Ascending aorta (tissue), 2 donors: ENCODE measurements at places on chromosomes 12 and 14.

DNA sequence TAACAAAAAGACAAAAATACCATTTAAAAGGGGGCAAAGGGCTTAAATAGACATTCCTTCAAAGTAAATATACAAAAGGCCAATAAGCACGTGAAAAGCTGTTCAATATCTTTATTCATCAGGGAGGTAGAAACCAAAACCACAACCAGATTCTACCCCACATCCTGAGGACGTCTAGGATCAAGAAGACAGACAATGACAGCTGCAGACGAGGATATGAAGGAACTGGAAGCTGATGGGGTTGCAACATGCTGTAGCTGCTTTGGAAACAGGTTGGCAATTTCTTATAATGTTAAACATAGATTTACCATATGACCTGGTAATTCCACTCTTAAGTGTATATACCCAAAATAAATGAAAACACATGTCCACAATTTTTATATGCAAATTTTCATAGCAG lies 85.1 kb upstream of the C14orf180 start:
- no peak for DNase-seq

DNA sequence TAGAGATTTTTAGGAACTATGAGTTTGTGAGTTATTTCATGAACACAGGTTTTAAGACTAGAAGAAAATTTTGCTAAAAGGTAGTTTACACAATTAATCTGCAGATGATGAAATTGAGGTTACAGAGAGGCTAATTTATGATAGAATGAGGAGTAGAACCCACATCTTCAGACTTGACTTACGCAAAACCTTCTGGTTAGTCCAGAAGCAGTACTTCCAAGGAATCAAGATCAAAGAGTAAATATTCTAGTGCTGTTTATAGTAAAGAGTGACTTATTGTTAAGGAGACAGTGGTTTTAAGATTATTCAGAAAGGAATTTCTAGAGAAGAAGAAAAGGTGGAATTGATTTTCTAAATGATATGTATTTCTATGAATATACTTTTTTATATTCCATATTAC lies 10.6 kb upstream of the KITLG start:
- no peak for DNase-seq

DNA sequence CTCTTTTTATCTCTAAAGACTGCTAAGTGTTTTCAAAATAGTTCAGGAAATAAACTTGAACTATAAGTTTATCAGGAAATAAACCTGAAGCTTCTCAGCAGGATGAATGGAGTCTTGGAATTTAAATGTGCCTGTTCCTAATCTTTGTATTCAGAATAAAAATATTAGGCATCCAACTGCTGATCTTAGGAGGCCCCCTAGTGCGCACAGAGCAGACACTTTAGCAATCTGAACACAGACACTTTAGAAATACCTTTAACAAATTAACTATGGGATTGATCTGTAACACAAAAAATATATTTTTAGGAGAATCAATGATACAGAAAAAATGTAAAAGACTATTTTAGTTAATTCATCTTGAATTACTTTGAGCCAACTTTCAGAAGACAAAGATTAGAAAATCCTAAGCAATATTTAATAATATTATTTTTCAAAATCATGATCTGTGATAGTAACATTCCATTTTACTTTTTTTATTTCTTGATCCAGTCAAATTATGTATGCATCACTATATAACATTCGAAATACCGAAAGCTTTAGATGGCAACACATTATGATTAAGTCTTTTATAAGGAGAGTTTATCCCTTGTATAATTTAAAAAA lies 80.9 kb downstream of the SLC41A2 start:
- DNase-seq, result no peak

DNA sequence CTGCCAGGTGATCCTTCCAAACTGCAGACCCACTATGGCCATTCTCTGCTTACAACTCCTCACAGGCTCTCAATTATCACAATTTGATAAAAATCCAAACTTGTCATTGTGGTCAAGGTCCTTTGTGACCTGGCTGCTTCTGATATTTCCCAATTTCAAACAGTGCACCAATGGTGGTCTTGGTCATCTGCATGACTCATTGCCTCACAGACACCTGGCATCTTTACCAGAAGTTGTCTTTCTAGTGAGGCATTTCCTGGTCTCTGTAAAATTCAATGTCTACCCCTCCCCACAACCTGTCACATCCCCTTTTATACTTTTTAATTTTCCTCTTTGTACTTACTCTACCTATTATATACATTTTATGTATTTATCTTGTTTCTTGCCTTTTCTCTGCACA lies 17.8 kb upstream of the PAPOLA start:
- no peak for DNase-seq

- no peak for DNase-seq
Observed at GRCh38 chr14:51726166-51726899, 74.6 kb downstream of the FRMD6 start.

- no peak for DNase-seq
Observed at GRCh38 chr12:77032406-77032805, 33.0 kb downstream of the E2F7 start.

- no peak for DNase-seq
Observed at GRCh38 chr12:67750513-67751183, 102.1 kb downstream of the DYRK2 start.

GRCh38 chr14:100100032-100100703 lies 34.9 kb downstream of the EVL start:
- no peak for DNase-seq

- peak; percentile 83 for DNase-seq
Observed at GRCh38 chr12:107093417-107094182, at the start of gene CRY1. Gene CRY1 (minus strand): TSS chr12:107093549. CDS start chr12:107092961, 588 bp downstream.

DNA sequence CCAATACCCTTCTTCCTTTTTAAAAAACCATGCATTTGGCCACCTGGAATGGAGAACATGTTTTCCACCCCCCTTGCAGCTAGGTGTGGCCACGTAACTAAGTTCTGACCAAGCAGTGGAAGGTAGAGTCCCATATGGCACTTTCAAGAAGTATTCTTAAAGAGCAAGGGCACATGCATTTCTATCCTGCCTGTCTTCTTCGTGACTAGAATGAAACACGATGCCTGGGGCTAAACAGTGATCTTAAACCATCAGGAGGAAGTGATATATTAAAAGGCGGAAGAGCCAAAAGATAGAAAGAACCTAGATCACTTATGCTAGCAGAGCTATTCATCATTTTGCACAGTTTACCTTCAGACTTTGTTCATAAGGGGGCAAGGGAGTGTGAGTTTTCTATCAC lies 16.0 kb upstream of the DDX11 start:
- DNase-seq, result no peak

- DNase-seq, result no peak
Observed at GRCh38 chr14:68113343-68113930, 293.9 kb downstream of the RAD51B start.

DNA sequence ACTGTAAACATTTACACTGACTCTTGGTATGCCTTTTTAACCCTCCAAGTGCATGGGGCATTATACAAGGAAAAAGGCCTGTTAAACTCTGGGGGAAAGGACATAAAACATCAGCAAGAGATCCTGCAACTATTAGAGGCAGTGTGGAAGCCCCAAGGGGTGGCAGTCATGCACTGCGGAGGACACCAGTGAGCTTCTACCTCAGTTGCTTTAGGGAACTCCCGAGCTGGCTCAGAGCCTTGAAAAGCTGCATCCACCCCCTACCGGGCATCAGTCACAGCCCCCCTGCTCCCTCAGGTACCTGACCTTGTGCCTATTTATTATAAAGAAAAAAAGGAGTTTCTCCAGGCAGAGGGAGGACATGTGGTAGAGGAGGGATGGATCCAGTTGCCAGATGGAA lies 695.6 kb upstream of the LMO3 start:
- DNase-seq, result no peak

GRCh38 chr12:97293541-97293940 lies 169.1 kb upstream of the RMST start:
- DNase-seq, result no peak

DNA sequence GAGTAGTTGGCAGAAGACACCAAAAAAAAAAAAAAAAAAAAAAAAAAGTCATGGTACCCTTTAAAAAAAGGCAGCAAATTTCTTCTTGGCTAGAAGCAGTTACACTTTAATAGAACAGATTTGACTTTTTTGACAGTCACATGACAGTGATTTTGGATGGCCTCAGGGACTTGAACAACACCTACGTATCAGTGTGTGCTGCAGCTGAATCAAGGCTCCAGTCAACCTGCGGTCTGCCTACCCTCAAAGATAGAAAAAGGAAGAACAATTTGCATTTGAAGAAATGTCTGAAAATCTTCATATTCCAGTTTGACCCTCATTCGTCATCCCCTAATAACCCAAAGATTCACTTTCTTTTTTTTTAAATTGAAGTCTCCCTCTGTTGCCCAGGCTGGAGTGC lies 53.9 kb downstream of the MDM2 start:
- DNase-seq, result no peak
